ENCODE measurements at places on chromosomes 11 and 22.

DNA sequence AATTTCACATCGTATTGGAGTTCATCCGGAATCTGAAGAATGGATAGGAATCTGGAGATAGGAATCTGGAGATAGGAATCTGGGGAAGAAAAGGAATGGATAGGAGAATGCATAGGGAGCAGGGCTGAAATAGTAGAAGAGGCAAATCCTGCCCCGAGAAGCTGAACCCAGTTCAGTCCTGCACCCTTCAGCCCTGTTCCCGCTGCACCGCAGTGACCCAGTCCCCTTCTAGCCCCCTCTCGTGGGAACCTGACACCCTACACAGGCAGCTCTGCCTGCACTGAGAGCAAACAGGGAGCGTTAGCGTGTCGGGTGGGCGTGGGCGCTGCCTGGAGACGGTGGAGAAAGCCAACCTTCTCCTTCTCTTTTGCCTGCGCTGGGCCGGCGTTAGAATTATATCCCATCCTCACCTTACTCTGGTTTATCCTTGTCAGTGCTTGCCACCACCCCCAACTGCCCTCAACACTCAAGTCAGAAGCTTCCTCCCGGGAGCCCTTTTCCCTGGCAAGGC lies 1.0 kb upstream of the CCKBR start:
- peak; percentile 71 for DNase-seq

GRCh38 chr22:50218996-50219727 lies 18.4 kb downstream of the SELENOO start:
- peak; percentile 62 for DNase-seq

DNA sequence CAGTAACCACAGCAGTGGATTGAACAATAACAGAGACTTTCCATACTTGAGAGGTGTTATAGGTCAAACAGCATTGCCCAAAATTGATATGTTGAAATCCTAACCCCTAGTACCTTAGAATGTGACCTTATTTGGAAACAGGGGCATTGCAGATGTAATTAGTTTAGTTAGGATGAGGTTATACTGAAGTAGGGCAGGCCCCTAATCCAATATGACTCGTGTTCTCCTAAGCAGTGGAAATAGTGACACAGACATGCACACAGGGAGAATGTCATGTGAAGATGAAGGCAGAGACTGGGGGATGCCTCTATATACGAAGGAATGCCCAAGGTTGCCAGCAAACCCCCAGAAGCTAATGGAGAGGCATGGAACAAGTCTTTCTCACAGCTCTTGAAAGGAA lies 270.5 kb downstream of the TENM4 start:
- no peak for DNase-seq

- DNase-seq, result no peak
Observed at GRCh38 chr11:10117709-10118351, 176.2 kb downstream of the SBF2 start.

DNA sequence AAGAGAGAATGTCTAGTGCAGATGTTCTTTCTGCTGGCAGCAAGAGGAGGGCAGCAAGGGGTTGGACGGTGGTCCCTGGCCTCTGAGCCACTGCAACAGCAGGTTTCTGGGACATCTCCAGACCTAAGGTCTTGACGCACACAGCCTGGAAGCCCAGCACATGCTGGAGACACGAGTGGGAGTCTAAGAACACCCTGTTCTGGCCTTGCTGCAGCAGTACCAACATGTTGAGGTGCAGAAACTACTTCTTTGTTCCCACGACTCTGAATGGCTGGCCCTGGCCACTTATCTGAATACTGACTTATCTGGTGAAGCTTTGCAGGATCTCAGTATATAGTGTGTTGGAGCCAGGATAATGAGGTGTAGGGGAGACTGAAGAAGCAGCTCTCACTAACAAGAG lies 6.8 kb downstream of the MICAL2 start:
- no peak for DNase-seq

DNA sequence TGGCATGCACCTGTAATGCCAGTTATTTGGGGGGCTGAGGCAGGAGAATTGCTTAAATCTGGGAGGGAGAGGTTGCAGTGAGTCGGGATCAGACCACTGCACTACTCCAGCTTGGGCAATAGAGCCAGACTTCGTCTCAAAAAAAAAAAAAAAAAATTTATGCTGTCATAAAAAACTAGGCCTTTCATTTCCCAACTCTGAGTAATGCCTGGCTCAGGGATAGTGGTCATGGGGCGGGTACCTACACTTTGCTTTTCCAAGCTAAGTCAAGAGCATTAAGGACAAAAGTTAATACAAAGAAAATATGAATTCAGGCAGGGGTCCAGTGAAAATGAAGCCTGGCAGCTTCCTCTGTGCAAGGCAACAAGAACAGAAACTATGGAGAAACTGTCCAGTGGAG lies 16.3 kb downstream of the CPSF7 start:
- no peak for DNase-seq

GRCh38 chr11:67304511-67305113 lies 1.3 kb downstream of the SSH3 start:
- DNase-seq, result no peak

DNA sequence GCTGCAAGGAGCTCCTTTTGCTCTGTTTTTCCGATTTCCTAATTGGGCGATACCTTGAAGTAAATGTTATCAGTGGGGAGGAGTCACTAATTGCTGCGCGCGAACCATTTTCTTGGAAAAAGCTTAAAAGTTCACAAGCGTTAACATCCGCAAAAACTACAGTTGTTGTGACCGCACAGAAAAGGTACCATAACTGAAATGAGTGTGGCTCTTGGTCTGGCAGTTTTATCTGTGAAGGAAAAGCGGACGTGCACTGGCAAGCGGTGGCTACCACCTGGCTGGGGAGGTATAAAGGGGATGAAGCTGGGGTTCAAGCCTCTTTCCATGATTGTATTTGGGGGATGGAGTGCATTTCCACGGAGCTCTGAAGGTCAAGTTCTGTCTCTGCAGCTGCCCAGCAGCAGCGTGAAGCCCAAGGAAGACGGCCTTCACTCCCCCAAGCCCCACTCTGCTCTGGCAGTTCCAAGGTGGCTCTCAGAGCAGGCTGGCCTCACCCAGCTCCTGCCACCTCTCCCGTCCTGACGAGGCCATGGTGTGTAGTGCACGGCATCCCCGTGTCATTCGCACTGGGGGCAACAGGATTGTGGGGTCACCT lies 27.5 kb downstream of the MOV10L1 start:
- no peak for DNase-seq

DNA sequence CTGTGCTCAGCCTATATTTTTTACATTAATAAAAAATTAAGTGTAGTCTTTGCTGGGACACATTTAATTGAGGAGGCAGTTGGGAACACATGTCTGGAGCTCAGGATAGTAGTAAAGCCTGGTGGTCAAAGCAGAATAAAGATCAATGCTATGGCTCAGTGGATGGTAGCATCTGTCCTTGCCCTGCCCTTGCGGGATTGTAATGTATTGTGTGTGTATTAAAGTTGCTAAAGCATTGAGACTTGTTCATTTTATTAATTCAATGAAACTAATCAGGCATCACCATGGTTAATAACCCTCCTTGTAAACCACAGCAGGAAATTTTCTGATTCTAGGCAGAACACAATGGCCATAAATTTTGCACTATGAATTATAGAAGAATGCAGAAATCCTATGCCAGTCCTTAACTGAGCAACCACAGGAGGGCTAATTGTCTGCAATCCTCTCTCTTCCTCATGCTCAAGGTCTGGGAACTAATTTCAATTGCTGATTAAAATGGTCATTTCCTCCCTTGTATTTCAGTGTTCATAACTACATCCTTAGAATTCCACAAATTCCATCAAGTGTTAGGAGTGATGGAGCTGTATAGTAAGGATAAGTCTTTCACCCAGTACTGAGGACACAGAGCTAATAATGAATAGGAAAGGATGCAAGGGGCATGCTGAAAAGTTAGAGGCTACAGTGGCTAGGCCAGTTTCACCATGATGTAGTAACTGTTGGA lies 403.2 kb upstream of the DDI1 start:
- DNase-seq, result peak; percentile 45

GRCh38 chr11:103997082-103997481 lies 39.4 kb upstream of the DDI1 start:
- no peak for DNase-seq

GRCh38 chr11:8683115-8683807 lies 669 bp downstream of the RPL27A start:
- DNase-seq, result no peak

- no peak for DNase-seq
Observed at GRCh38 chr11:60240662-60241061, 2.3 kb downstream of the MS4A4E start.

DNA sequence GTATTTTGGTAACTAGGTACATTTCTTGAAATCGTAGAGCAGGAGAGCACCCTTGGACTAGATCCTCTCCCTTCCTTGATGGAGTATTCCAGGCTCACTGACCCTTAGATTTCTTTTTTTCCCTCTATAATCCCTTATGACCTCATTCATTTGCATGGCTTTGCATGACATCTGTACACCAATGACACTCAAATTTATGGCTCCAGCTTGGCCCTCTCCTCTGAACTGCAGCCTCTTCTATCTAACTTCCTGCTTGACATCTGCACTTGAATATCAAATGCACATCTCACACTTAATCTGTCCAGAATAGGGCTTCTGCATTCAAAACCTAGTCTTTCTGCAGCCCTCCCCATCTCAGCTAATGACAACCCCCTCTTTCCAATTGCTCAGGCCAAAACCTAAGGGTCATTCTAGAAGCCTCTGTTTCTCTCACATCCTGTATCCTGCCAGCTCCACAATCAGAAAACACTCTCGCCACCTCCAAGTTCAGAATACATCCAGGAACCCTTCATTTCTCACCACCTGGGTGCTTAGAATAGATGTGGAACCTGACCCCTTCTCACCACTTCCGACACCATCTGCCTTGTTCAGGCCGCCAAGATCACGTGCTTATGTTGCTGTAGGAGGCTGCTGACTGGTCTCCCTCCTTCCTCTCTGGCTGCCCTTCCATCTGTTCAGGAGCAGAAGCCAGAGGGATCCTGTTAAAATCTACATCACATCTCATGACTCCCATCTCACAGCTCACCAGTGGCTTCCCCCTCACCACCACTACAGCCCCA lies 138.9 kb upstream of the MTNR1B start:
- DNase-seq, result no peak

DNA sequence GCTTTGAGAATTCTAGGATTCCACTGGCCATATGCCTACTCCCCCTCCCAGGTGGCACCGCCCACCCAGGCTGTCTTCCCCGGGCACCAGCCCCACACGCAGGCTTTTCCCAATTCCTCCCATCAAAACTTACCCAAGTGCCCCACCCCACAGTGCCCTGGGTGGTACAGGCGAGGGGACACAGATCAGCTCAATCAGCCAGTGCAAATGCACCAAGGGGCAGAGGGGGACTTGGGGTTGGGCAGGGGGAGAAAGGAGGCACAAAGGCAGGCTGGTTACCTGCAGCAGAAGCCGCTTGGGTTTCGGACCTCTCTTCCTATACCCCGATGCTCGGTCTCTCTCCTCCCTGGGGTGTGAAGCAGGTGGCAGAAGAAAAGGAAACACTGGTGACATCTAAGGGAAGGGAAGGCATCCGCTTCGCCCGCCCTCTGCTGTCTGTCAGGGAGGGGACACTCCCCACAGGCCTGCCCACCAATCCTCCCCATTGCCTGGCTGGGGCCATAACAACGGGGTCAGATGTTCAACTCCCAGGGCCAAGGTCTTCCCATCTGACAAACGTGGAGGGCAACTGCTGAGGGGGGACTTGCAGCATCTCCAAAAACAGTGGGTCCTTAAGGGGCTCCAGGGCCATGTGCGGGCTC lies 14.0 kb downstream of the CBX7 start:
- no peak for DNase-seq

- DNase-seq, result no peak
Observed at GRCh38 chr11:109960831-109961230, 132.4 kb upstream of the ZC3H12C start.

- DNase-seq, result peak; percentile 57
Observed at GRCh38 chr22:19766511-19767426, 6.2 kb downstream of the TBX1 start.

DNA sequence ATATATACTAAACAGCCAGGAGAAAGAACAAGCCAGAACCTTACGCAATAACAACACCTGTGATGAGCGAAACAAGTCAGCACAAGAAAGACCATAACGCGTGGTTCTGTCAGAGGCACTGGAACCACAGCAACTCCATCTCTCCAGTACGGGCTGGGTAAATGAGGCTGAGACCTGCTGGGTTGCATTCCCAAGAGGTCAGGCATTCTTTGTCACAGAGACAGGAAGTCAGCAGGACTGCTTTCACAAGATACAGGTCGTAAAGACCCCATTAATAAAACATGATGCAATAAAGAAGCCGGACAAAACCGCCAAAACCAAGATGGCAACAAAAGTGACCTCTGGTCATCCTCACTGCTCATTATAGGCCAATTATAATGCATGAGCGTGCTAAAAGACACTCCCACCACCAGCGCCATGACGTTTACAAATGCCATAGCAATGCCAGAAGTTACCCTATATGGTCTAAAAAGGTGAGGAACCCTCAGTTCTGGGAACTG lies 21.7 kb downstream of the TPST2 start:
- peak; percentile 50 for DNase-seq

- peak; percentile 52 for DNase-seq
Observed at GRCh38 chr11:19605520-19606371, 106.9 kb upstream of the NAV2 start.

DNA sequence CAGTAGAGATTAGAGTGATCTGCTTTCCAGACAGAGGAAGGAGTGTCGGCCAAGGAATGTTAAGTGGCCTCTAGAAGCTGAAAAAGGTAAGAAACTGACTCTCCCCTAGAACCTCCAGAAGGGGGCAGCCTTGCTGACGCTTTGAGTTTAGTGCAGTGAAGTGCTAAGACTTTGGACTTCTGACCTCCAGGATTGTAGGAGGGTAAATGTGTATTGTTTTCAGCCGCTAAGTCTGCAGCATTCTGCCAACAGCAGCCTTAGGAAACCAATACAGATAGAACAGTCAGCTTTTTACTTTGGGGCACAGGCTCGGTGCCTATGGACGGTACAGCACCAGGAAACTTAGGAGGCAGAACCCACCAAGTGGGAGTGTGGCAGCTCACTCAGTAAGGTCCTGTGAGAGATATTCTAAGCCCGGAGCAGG lies 3.6 kb upstream of the TBC1D22A start:
- peak; percentile 71 for DNase-seq

DNA sequence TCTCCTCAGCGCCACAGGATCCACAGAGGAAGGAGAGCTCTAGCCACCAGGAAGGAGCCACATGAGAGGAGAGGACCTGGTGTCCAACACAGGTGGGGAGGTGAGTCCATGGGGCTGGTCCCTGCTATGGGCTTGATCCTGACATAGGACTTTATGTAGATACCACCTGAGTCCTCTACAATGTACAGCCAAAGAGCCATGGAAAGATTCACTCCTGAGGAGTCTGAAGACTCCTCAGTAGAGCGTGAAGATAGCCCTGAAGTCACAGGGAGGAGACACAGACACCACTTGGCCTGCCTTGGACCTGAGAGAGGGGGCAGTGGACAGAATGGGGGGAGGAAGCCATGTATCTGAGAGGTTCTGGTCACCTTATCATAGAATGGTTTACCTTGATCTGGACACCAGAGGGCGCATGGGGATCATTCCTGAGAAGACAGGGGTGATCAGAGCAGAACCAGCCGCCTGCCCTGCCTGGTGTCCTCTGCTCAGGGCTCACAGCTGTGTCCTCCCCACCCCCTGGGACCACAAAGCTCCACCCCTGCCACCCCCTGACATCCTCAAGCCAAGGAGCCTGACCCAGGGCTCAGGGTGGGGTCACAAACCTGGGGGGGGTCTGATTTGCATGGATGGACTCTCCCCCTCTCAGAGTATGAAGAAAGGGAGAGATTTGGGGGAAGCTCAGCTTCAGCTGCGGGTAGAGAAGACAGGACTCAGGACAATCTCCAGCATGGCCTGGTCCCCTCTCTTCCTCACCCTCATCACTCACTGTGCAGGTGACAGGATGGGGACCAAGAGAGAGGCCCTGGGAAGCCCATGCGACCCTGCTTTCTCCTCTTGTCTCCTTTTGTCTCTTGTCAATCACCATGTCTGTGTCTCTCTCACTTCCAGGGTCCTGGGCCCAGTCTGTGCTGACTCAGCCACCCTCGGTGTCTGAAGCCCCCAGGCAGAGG lies 77.0 kb downstream of the ZNF280B start:
- DNase-seq, result peak; percentile 79

Data from eye (tissue), 1 donor.